ENCODE measurements at places on chromosomes 6 and 20. TPM values are rescaled to one million over a fixed set of nuclear protein-coding genes. Genes with fewer than 3 reads are reported as not detected.

DNA sequence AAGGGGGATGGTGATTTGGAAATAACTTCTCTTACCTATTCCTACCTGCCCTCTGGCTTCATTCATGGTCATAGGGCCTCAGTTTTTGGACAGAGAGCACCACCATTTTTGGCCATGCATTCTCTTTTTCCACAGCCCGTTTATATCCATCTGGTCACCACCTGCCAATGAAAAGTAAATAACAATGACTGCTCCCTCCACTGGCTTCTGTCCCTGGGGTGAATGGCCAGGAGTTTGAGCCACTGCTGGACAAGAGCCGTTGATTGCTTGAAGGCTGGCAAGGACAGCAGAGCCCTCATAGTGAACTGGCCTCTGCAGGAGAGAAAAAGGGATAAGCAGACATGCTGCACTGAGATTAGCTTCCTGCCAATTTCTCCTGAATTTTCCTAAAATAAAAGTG is 261.8 kb downstream of the ADGB start:
- no peak overlapping the region for H3K4me3 ChIP-seq
- no peaks in the 10 kb centered on the region for H3K36me3 ChIP-seq
- H3K27me3 ChIP-seq, result no peaks in the 10 kb centered on the region
- DNase-seq, result no peak
- no peaks in the 10 kb centered on the region for H3K4me1 ChIP-seq

DNA sequence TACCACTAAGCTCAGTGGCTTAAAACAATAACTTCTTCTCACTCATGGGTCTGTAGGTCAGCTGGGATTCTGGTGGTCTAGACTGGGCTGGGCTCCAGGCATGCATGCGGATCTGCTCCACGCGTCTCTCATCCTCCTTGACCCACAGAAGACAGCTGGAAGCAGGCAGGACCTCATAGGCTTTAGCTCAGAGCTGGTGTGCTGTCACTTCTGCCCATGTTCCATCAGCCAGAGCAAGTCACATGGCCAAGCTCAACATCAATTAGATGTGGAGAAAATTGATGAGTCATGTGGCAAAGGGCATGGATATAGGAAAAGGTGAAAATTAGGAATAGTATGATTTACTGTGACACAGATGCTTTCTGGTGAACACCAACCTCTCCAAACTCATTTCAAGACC is 57.4 kb upstream of the PSMF1 start:
- H3K4me1 ChIP-seq, result no peaks in the 10 kb centered on the region
- no peak overlapping the region for H3K27ac ChIP-seq
- no peak overlapping the region for H3K4me3 ChIP-seq
- no peaks in the 10 kb centered on the region for H3K27me3 ChIP-seq

- no peaks in the 10 kb centered on the region for H3K36me3 ChIP-seq
- no peak overlapping the region for H3K27ac ChIP-seq
- no peaks in the 10 kb centered on the region for H3K27me3 ChIP-seq
- no peak overlapping the region for H3K4me3 ChIP-seq
These were observed 52.9 kb upstream of the SLC22A16 start for GRCh38 chr6:110529355-110529754.

DNA sequence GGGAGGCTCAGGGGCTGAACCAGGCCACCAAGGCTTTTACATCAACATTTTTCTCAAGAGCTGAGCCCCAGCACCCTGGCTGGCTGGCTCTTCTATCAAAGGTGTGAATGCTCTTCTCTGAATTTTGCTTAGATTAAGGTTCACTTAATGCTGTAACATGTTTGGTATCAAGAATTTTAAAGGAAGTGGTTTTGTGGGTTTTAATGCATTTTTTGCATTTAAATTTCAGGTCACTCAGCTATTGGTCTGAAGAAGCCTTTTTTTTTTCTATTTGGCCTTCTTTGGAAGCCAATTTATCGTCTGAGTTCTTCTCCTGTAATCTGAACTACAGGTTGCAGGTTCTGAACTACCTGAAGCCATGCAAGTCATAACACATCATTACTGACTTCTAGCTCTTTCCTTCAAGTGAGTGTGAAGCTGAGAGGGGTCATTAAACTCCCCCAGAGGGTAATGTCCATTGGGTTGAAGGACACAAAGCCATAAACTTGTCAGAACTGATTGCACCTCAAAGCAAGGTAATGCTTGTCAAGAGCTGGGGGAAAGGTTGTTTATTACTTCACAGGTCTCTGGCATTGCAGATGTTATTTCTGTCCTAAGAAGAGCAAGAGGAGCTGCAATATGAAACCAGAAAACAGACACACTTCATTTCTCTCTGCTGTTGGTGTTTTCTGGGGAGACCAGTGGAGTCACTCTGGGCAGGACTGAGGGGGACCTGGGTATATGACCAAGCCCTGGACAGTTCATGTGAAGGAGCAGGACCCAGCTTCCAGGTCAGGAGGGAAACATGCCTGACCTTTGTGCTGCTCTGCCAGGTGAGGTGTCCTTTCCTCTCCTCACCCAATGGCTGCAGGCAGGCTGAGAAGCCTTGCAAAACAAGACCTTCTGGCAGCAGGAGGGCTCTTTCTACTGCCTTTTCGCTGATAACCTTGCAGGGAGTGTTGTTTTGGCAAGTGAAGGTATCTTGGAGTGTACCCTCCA is 26.1 kb upstream of the NEDD9 start:
- no peak overlapping the region for H3K4me3 ChIP-seq
- H3K27me3 ChIP-seq, result no peaks in the 10 kb centered on the region
- DNase-seq, result no peak
- no peaks in the 10 kb centered on the region for H3K36me3 ChIP-seq
- H3K4me1 ChIP-seq, result peaks cover 5% of the 10 kb centered on the region

GRCh38 chr6:26609463-26609862 is 12.7 kb downstream of the ABT1 start:
- no peak overlapping the region for H3K4me3 ChIP-seq
- no peaks in the 10 kb centered on the region for H3K36me3 ChIP-seq
- DNase-seq, result no peak

- no peaks in the 10 kb centered on the region for H3K36me3 ChIP-seq
- no peak overlapping the region for H3K27ac ChIP-seq
- no peaks in the 10 kb centered on the region for H3K27me3 ChIP-seq
- peaks cover 15% of the 10 kb centered on the region for H3K4me1 ChIP-seq
- H3K4me3 ChIP-seq, result no peak overlapping the region
These were observed 75.1 kb downstream of the ADGRG6 start for GRCh38 chr6:142376800-142377496.

DNA sequence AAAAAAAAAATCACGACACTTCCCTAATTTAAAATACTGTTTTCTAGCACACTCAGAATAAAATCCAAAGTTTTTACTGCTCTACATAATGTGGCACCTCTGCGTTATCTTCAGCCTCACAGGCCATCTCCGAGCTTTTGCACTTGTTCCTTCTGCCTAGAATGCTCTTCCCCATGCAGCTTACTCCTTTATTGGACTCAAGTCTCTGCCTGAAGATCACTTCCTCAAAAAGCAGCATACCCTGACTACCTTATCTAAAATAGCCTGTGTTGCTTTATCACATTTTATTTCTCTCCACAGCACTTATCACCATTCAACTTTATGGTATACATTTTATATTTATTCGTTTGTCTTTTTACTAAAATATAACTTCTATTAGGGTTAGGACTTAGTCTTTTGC is 2.3 kb downstream of the ZNF322 start:
- no peak overlapping the region for H3K4me3 ChIP-seq
- H3K27me3 ChIP-seq, result peaks cover 11% of the 10 kb centered on the region
- H3K4me1 ChIP-seq, result peaks cover 8% of the 10 kb centered on the region
- H3K36me3 ChIP-seq, result peaks cover 9% of the 10 kb centered on the region
- no peak overlapping the region for H3K27ac ChIP-seq
- no peak for DNase-seq

DNA sequence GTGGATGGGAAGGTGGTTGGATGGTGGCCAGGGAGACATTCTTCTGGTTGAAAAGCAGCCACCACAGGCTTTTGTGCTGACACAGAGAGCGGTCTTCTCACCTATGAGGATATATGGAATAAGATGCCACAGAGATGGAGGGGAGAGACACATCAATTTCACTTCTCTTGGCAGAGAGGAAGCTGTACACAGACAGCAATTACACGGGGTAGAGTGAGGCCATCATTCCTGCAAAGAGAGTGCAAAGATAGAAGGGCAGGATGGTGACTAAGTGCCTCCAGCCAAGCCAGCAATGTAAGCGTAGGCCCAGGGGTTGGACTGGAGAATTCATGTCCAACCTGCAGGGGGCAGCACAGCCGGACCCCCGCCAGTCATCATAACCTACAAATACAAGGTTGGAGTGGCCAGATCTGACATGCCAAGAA is 56.4 kb downstream of the NRN1 start:
- no peaks in the 10 kb centered on the region for H3K36me3 ChIP-seq
- no peak overlapping the region for H3K4me3 ChIP-seq
- peak; percentile 71 for DNase-seq
- no peak overlapping the region for H3K27ac ChIP-seq
- H3K4me1 ChIP-seq, result no peaks in the 10 kb centered on the region

GRCh38 chr6:100892116-100892515 is 11.0 kb upstream of the ASCC3 start:
- no peak overlapping the region for H3K4me3 ChIP-seq
- 0 out of 2 replicates have a peak, but pooled peaks cover 10% of the 10 kb centered on the region for H3K36me3 ChIP-seq
- peak; percentile 52 for DNase-seq
- H3K27me3 ChIP-seq, result no peaks in the 10 kb centered on the region
- peaks cover 22% of the 10 kb centered on the region for H3K4me1 ChIP-seq
- H3K27ac ChIP-seq, result peak overlapping the region; percentile 78

DNA sequence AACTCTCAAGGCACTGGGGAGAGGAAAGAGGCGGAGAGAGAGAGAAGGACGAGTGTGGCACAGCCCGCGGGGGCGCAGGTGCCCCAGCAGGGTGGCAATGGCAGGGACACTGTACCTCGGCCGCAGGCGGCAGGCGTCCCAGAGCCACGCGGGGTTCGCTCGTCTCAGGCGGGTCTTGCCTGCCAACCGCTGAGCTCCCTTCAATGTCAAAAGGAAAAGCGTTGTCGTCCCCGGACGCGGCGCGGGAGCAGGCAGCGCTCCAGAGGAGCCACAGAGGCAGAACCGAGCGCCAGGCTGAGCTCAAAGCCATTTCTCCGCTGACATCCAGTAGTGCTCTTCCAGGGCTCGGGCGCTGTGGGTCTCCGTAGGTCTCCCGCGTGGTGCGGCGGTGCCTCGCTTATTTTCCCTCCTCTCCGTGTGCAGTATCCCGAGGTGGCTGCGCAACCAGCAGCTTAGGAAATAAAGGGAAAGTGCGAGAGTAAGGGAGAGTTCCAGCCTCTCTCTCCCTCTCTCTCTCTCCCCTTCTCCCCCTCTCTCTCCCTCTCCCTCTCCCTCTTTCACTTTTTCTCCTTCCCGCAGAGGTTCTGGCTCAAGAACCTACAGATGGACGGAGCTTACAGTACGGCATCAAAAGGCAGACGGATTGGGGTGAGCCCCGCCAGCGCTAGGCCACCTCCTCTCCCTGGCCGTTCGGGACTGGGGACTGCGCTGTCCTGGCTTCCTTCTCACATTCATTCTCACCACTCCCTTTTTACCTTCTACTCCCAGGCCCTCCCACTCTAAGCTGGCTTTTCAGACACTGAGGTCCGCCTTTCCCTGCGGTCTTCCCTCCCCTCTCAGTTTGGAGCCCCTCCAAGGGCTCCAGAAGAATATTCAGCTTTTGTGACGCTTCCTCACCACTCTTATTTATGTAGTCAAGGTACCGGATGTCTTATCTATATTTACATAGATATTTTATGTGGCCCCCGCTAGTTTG is at the start of gene LAMA4:
Gene LAMA4, minus strand, starts transcription at position 727 of the 976 bp plus-strand sequence. Its CDS starts 417 bp downstream, at position 310.
- H3K27me3 ChIP-seq, result peaks cover 42% of the 10 kb centered on the region
- peaks cover 24% of the 10 kb centered on the region for H3K4me1 ChIP-seq
- H3K36me3 ChIP-seq, result no peaks in the 10 kb centered on the region
- H3K4me3 ChIP-seq, result peak within 1 kb of the TSS; percentile 88

DNA sequence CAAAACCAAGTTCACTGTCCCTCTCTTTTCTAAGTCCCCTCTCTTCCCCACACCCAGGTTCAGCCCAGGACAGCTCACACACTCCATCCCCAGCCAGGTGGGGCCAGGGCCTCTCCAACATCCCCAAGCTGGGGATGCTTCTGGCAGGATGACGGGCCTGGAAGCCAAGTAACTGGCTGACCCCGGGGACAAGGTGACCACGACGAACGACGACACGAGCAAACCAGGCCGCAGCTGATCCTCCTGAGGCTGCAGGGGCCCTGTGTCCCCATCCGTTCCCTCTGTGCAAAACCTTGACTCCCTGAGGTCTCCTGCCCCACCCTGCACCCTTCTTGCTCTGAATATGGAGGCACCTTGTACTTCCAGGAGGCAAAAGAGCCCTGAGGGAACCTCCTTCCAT is 11.6 kb upstream of the PLG start:
- no peaks in the 10 kb centered on the region for H3K36me3 ChIP-seq
- no peak for DNase-seq
- H3K4me3 ChIP-seq, result no peak overlapping the region
- H3K27ac ChIP-seq, result no peak overlapping the region
- H3K4me1 ChIP-seq, result no peaks in the 10 kb centered on the region
- H3K27me3 ChIP-seq, result no peaks in the 10 kb centered on the region

SLC35F1 gene
- 10.3 TPM for total RNA-seq

CFAP206 gene
- not detected for total RNA-seq

HCK gene
- 1.2 TPM for total RNA-seq

TXLNB gene
- 0.28 TPM for total RNA-seq
